Foreskin fibroblast (primary cell): ENCODE measurements at places on chromosomes 1 and 21.

DNA sequence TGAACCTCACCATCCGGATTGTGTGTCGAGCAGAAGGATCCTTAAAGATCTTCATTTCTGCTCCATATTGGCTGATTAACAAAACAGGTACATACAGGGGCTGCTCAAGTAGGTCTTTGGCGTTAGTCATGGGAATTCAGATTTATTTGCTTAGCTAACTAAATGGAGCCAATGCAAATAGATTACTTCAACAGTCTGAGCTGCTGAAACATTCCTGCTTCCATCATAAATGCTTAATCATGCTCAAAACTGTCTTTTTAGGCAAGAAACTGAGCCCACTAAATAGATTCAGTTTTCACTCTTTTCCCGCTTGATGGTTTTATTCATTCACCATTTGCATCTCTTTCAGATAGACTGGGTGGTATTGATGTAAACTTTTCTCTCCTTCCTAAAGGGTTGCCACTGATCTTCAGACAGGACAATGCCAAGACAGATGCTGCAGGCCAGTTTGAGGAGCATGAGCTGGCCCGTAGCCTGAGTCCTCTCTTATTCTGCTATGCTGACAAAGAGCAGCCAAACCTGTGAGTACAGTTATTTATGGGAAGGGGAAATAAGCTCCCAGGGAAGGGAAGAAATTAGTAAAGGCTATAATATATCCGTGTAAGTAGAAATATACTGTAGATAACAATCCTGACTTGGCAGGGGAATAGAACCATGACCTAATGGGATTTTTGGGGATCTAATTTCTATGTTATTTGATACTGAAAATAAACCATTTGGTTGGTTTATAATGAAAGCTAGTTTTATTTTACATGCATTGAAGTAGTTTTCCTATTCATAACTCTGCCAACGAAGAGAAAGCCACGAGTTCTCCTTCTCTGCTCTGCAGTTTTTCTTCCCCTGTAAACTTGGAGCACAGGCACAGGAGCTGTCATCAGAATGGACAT, 126.4 kb downstream of the VPS13D start:
- no peak for DNase-seq

DNA sequence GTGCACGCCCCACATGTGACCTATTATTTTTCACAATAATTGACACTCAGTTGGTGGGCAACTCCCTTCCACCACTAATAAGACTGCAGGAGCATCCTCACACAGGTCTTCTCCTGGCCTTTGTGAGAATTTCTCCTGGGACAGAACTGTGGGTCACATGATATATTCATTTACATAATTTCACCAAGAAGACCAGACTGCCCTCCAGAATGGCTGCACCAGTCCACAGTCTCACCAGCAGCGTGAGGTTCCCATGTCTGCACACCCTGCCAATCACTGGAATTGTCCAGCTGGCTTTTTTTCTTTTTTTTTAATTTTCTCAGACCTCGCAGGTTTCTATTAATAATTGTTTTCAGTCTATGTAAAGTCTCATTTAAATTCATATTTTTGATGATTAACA, 41.3 kb downstream of the ATP1A1 start:
- no peak for DNase-seq

DNA sequence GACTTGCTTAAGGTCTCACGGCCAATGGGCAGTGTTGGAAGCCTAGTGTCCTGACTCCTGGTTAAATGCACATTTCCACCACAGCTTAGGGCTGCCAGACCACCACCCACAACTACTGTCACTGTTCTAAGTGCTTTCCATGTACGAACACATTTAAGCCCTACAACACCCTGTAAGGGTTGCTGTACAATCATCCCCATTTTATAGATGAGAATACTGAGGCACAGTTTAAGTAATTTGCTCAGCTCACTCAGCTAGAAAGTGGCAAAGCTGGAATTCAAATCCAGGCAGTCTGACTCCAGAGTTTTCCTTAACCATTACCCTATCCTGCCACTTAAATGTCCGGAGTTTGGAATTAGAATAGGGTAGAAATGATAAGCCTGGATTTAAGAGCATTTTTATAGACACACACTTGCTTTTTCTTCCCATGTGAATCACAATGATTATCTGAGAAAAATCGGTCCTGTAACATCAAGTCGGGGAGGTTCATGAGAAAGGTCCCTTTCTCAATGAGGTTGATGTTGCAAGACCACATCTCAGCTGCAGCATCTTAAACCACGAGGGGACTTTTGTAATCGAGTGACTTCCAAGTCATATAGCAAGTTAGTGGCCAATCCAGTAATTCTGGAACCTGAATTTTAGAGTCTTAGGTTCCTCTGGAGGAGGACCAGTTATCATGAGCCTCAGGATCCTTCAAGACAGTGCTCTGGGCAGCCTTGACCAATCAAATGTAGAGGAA, 8.6 kb downstream of the E2F2 start:
- DNase-seq, result peak; percentile 18

GRCh38 chr1:171877701-171878100, 36.4 kb downstream of the DNM3 start:
- peak; percentile 8 for DNase-seq

- peak; percentile 94 for DNase-seq
Observed at GRCh38 chr1:205172729-205173366, 38.7 kb downstream of the DSTYK start.

DNA sequence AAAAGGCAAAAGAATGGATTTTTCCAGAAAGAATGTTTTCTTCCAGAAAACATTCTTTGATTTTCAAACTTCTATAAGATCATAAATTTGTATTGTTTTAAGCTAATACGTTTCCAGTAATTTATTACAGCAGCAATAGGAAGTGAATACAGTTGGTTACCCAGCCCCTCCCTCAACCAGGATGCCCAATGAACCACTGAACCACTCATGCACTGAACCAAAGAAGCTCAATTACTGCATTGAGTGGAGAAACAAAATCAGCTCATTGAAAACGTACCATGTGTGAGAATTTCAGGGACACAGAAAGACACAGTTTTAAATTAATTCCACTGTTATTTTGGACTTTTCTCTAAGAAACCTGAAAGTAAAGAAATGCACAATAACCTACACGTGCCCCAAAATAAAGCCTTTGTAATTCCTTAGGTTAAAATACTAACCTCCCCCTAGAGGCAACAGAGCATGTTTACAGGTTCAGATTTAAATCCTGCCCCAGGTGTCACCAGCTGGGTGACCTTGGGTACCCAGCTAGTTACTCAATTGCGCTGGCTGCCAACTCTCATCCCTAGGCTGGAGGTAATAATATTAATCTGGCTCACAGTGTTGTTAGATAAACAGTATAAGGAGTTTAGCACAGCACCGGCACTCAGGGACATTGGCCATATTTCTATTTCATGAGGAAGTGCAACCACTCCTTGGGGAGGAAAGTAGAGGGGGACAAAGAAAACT, 111.7 kb downstream of the NMNAT2 start:
- no peak for DNase-seq

GRCh38 chr1:234957330-234958065, 171.1 kb downstream of the TOMM20 start:
- peak; percentile 84 for DNase-seq

GRCh38 chr1:245968775-245969174, 538.3 kb downstream of the SMYD3 start:
- DNase-seq, result no peak

DNA sequence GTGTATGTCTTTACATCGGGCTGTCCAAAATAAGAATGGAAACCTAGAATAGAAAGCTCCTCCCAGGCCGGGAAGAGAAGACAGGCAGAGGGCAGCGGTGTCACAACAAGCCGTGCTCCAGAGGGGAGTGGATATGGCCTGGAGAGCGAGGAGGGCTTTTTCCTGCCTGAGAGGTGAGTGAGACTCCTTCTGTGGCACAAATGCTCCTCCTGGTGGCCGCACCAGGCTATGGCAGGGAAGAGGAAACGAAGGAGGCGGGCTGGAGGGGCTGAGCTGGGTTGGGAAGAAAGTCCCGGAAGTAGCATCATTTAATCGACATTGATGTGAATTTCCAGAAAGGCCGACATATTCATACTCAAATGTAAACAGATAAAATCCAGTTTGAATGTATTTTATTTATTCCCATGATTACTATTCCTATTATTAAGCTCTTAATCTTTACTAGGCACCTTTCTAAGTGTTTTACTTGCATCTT, 54.7 kb downstream of the MEF2D start:
- peak; percentile 88 for DNase-seq

GRCh38 chr21:42220138-42220701, 1.3 kb downstream of the ABCG1 start:
- DNase-seq, result peak; percentile 26

GRCh38 chr1:173635116-173635515, at the start of gene TEX50:
Gene TEX50, plus strand, starts transcription at chr1:173635338. Its CDS starts 184 bp downstream, at chr1:173635522.
- DNase-seq, result no peak

GRCh38 chr21:32001390-32001789, 128.6 kb downstream of the HUNK start:
- no peak for DNase-seq

- DNase-seq, result peak; percentile 64
Observed at GRCh38 chr1:167935216-167936067, 1.0 kb upstream of the DCAF6 start.

GRCh38 chr1:206772243-206772937, at the start of gene IL10:
Gene IL10, minus strand, starts transcription at chr1:206772494. Its CDS starts 59 bp downstream, at chr1:206772435.
- DNase-seq, result no peak

GRCh38 chr1:202848191-202848542, 37.4 kb downstream of the PCAT6 start:
- no peak for DNase-seq

- no peak for DNase-seq
Observed at GRCh38 chr1:53255031-53255430, 16.7 kb upstream of the MAGOH start.

GRCh38 chr1:94542088-94542870, 720 bp upstream of the F3 start:
- peak; percentile 65 for DNase-seq

DNA sequence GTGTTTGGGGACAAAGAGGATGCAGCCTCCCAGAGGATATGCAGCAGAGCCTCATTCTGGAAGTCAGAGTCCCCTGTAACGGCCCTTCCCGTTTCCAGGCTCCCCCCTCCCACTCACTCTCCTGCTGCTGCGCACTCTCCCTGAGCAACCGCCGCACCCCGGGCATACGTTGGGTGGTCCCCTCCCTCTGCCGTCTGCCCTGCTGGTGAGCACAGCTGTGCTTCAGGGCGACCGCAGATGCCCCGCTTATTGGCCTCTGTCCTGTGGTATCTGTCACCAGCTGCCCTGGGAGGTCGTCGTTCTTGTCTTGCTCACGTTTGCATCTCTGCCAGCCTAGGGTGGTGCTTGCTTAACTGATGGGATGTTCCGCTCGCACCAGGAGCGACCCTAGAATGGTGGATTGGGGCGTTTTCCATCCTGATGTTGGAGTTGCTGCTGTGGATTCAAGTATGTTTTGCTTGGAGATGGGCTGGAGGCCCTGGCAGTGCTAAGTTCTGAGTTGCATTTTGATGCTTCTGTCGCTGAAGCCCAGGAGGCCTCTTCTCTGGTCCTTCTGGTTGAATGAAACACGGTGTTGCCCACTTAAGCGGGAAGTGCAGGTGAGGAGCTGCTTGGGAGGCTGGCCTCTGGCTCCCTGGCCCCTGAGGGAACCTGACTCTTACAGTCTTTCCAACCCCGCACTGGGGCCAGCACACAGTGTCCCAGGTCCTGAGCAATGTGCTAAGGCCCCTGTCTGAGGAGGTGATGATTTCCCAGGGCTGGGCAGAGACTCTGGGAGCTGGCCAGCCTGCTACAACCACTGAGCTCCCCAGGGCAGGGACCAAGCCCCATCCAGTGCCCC, 3.2 kb downstream of the TMEM201 start:
- no peak for DNase-seq

GRCh38 chr1:85611425-85611824, 30.9 kb downstream of the CCN1 start:
- peak; percentile 93 for DNase-seq

- DNase-seq, result no peak
Observed at GRCh38 chr1:33284049-33284448, 27.8 kb downstream of the ZNF362 start.

DNA sequence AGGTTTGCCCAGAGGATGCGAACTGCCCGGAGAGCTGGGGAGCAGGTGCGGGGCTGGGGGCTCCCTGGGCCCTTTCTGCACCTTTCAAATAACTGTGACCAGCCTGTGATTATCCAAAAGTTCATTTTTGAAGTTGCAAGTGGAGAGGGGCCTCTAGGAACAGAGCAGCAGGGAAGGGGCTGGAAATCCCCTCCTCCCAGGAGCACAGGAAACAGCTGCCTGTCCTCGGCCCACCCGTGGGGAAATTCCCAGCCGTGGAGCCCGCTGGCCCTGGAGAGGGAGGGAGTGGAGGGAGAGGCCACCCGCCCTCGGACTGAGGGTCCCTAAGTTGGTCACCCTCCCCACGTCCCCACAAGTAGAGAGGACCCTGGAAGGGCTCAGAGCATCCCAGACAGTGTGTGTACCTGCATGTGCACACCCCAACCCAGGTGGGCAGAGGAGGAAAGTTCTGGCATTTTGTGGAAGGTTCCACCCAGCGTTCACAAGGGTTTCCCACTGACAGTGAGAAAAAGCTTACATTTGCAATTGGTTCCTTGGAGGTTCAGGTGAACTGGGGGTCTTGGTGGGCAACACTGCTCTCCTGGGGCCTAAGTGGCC, 1.2 kb upstream of the TNFRSF4 start:
- no peak for DNase-seq

DNA sequence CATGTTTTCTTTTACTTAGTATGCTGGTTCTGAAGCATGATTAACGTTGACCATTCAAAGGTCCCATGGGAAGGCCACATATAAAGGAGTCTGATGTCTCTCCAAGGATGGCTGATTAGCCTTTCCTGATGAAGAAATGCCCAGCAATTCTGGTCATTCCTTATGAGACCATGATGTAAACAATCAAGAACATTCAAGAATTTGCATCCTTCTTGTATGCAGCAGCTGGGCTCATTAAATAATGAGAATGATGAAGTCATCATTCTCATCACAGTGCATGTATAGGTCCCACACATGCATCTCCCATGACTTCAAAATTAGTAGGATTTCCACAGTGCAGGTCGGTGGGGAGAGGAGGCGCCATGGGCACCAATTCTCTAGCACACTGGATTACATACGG, 85.4 kb downstream of the APP start:
- no peak for DNase-seq

- DNase-seq, result no peak
Observed at GRCh38 chr1:162929177-162929576, 68.2 kb upstream of the CCDC190 start.

GRCh38 chr1:47189844-47190508, at the start of gene PDZK1IP1:
Gene PDZK1IP1, minus strand, starts transcription at chr1:47190036. Its CDS starts 104 bp downstream, at chr1:47189932.
- DNase-seq, result peak; percentile 24

DNA sequence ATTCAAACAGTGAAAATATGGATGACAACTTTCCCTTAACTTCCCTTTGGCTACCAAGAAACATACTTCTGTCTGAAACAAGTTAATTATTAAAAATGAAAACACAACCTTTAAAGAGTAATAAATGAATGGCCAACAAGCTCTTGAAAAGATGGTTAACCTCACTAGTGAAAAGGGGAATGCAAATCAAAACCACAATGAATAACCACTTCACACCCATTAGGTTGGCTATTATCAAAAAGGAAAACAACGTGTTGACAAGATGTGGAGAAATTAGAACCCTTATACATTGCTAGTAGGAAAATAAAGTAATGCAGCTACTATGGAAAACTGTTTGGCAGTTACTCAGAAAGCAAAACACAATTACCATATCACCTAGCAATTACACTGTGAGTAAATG, 14.1 kb downstream of the COP1 start:
- no peak for DNase-seq

- DNase-seq, result no peak
Observed at GRCh38 chr1:209493559-209493958, 90.0 kb upstream of the CAMK1G start.
